Activated T-helper 1 cell treated with Interleukin-2 at 50 U/mL for 16 hours (primary cell): ENCODE measurements at places on chromosomes 4 and X.

GRCh38 chr4:24137671-24138601 lies 248.1 kb upstream of the PPARGC1A start:
- DNase-seq, result no peak

- no peak for DNase-seq
Measured at GRCh38 chr4:25759101-25759500, 103.5 kb downstream of the SLC34A2 start.

- no peak for DNase-seq
Measured at GRCh38 chr4:142463206-142463605, 382.9 kb downstream of the INPP4B start.

DNA sequence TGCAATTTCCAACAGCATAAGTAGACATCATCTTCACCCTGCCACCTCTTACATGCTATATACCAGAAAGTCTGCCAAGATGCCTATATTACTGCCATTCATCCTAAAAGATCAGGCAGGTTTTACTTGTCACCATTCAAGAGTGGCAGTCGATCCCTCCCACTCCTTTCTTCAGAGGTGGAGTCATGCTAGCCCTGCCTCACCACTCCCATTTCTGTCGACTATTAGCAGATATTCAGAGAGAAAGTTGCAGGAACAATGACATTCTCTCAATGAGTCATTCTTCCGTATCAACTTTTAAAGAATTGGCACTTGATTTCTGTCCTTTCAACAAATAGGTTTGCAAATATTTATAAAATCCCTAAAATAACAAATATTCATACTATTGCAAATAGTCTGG lies 1060.1 kb downstream of the ADGRL3 start:
- no peak for DNase-seq

DNA sequence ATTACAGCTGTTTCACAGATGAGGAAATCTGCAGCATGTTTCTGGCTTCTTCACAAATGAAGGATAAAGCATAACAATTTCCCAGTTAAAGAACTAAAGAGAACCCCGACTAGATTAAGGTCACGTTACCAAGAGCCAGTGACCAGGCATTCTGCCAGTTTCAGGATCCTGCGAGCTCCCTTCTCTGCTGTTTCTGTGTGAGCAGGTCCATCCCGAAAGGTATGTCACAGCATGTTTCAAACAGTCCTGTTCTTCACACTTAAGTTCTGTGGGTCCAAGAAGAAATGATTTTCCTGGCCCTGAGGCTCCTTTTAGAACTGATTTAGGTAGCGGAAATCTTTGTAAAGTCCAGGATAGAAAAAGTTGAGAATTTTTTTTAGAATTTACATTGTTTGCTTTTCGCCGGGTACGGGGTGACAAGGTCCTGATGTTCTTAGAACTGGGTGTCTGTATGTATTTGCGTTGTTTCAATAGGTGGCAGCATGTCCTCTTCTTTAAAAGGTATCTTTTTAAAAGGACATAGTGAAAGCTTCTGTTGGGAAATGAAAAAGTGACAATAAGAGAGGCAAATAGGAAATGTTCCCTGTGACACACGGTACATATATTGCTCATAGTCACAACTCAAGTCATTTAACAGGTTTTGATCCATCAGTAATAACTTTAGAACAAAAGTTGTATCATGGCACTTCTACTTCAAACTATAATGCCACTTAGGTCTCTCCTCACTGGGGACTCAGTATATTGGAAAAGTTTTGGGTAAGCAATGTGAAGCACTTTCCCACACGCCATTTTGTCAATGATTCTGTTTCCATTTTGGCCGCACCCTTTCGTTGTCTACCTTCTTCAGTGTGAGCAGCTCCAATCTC lies 18.4 kb downstream of the IL21 start:
- DNase-seq, result no peak

DNA sequence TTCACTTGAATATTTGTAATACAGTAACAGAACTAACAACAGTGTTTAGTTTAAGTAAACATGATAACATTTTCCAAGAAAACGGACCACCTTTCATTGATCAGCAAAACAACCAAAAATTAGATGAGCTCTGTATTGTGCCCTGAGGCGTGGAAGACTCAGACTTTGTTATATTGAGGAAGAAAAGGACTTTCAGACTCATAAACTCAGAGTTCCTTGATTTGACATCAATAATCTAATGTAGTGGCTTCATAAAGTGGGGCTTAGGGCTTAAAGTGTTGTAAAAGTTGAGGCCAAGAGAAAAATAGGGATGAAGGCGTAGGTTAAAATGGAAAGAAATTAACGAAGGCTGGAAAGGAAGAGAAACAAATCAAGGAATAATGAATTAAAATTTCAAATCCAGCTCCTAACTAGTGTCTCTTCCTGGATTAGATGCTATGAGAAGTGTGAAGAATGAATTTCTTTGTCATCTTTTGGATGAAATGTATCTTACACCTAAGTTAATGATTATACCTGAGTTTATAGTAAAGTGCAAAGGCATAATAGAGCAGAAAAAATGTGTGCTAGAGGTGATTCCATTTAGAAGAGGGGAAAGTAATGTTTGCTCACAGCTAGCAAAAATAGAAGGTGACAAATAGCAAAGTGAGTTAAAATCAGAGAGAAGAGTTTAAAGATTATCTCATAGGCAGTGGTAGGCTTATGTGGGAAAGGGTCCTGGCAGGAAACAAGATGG lies 19.8 kb upstream of the GLRA2 start:
- DNase-seq, result no peak

DNA sequence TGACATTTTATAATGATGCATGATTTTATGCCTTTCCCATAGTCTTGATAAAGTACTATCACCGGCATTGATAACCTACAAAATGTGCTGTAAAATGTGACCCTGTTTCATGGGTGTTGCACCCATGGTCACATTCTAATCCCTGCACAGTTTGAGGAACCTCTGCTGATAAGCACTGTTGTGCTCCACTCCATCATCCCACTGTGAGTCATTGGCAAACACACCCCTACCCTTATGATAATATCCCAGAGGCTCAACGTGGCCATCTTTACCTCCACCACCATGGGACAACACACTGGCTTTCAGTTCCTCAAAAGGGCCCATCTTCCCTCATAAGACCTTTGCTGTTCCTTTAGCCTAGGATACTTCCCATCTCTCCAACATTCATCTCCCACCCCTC lies 32.0 kb upstream of the SGMS2 start:
- DNase-seq, result no peak

- no peak for DNase-seq
Measured at GRCh38 chr4:76714226-76714625, 183.7 kb downstream of the SOWAHB start.

GRCh38 chr4:664713-665231 lies 9.3 kb downstream of the ATP5ME start:
- DNase-seq, result no peak

DNA sequence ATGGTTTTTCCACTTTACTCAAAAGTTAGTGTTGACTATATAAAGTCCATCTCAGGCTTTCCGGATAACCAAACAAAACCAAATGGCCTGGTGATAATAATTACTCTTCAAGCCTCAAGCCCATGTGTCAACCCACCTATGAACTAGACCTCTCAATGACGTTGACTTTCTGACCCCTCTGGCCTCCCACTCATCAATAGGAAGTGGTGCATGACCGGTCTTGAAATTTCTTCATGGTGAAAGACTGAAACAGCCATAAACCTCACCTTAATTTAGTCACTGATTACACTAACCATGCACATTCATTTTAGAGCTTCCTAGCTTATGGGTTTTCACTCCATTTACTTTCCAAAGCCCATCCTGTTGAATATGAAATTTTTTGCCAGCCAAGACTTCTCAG lies 276.0 kb downstream of the KLHL13 start:
- DNase-seq, result no peak

- DNase-seq, result no peak
Measured at GRCh38 chrX:140503714-140504351, 1.0 kb downstream of the SOX3 start.

GRCh38 chr4:2893772-2894171 lies 50.1 kb downstream of the ADD1 start:
- no peak for DNase-seq
